ENCODE measurements at places on chromosomes 1 and 21. TPM values are rescaled to one million over a fixed set of nuclear protein-coding genes. Genes with fewer than 3 reads are reported as not detected.

Gene ADGRL2
- total RNA-seq, result 93.9 TPM

- no peak for ATAC-seq
These were observed 598.1 kb downstream of the NPHP4 start for GRCh38 chr1:5394111-5394510.

- no peak for ATAC-seq
These were observed 28.1 kb downstream of the IL23R start for GRCh38 chr1:67194209-67194863.

DNA sequence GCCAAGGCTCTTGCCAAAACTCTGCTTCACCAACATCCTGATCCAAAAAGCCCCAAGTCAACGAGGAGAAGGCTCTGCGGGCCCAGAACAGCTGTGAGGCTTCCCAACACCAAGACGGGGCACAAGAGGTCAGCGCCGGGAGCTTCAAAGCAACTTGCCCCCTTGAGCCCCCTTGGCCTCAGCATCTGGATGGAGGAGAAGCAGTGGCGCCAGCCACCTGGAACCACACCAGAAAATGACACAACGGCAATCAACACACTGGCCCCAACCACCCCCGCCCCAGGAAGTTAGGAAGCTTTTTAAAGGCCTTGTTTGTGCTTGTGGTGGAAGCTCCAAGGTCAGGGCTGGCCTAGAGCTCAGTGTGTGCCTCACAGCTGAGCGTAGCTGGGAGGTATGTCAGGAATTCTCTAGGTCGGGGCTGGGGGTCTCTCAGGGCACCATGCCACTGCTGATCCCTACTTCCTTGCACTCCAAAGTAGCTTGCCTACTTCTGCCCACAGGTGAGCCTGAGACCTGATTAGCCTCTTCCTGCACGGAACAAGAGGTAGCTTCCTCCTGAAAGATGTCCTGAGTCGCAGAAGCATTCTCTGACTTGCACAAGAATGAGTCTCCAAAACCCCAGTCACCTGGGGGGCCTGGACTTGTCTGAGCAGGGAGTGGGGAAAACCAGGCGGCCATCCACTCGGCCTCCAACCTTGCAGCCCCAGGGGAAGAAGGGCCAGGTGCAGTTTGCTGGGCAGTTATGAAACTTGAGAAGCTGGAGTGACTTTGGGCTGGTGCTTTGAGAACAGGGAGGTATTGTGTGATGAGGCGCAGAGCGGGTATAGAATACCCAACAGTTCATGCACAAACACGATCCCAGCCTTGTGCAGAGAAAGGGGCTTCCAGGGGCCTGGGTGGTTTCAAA lies 9.7 kb upstream of the SRP9 start:
- ATAC-seq, result no peak
